ENCODE measurements at places on chromosomes 11 and 22. TPM values are rescaled to one million over a fixed set of nuclear protein-coding genes. Genes with fewer than 3 reads are reported as not detected.

Gene OTOG
- total RNA-seq = not detected

Gene POU2AF1
- total RNA-seq = 3.7 TPM

Gene MUC6
- not detected for total RNA-seq

Gene TENM4
- total RNA-seq = 1.2 TPM

Gene IL18
- total RNA-seq = 42.3 TPM

Gene FAM168A
- total RNA-seq = 16.9 TPM

Gene RAC2
- 27.6 TPM for total RNA-seq

Gene ANO5
- 7.5 TPM for total RNA-seq

Gene OR5A1
- total RNA-seq = not detected

Gene OR8G5
- not detected for total RNA-seq

Gene OR5P2
- not detected for total RNA-seq

Gene KLHDC7B
- total RNA-seq = 0.07 TPM

Gene FXYD2
- total RNA-seq = 0.98 TPM

Gene TBX1
- 1.9 TPM for total RNA-seq

Gene DYNC2H1
- 2.1 TPM for total RNA-seq

Gene CPT1B
- 20.1 TPM for total RNA-seq
